ENCODE measurements at places on chromosomes 6 and 20.

DNA sequence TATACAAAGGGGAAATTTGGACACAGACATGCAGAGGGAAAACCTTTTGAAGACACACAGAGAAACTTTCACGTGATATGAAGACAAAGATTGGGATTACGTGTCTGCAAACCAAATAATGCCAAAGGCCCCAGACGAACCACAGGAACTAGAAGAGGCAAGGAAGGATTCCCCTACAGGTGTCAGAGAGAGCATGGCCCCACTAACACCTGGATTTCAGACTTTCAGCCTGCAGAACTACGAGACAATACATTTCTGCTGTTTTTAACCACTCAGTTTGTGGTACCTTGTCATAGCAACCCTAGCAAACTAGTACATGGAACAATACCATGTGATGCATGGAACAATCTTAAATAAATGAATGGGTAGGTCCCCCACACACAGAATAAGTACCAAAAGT lies 341.0 kb downstream of the HDGFL1 start:
- DNase-seq, result no peak

DNA sequence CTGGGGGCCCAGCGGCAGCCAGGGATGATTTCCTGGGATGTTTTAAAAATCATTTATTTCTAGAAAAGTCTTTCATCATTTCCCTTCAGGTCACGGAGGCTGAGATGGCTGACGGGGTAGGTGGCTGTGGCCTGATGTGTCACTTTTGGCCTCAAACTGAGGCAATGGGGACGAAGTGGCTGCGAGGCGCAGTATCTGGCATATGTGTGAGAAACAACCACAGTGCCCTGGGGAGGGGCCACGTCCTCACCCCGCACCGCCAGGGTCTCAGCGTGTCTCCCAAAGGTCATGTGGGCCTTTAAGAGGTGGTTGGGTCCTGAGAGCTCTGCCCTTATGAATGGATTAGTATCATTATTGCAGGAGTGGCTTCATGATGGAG lies 120.0 kb downstream of the CEBPB start:
- DNase-seq, result no peak

GRCh38 chr6:101393829-101394251 lies 332 bp downstream of the GRIK2 start:
- DNase-seq, result no peak

GRCh38 chr20:37315452-37316110 lies 26.1 kb downstream of the MANBAL start:
- no peak for DNase-seq

- no peak for DNase-seq
Measured at GRCh38 chr6:108707328-108707976, 140.8 kb upstream of the ARMC2 start.

- DNase-seq, result peak; percentile 50
Measured at GRCh38 chr6:13014504-13015378, 298.2 kb downstream of the PHACTR1 start.

- DNase-seq, result no peak
Measured at GRCh38 chr6:19312241-19312978, 524.8 kb upstream of the ID4 start.

DNA sequence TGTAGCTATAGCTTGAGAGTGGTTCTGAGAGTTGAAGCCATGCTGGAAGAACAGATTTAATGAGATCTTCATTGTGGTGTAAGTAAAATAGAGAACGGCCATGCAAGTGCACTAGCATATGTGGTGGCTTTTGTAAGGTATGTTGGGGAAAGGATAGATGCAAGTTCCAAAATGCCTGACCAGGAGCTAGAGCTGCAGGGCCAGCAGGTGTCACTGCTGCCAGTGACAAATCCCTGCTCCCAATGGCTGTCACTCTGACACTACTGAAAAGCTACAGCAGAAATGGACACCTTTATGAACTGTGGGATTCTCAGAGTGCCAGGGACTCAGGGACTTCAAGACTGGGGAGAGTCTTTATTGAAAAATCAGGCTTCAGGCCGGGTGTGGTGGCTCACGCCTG lies 23.1 kb upstream of the VIP start:
- no peak for DNase-seq

DNA sequence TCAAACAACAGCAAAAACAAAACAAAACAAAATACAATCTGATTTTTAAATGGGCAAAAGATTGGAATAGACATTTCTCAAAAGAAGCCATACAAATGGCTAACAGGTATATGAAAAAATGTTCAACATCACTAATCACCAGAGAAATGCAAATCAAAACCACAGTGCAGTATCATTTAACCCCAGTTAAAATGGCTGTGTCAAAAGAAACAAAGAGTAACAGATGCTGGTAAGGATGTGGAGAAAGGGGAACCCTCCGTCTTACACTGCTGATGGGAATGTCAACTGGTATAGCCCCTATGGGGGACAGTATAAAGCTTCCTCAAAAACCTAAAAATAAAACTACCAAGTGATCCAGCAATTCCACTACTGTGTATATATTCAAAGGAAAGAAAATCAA lies 10.9 kb upstream of the NELFCD start:
- no peak for DNase-seq

DNA sequence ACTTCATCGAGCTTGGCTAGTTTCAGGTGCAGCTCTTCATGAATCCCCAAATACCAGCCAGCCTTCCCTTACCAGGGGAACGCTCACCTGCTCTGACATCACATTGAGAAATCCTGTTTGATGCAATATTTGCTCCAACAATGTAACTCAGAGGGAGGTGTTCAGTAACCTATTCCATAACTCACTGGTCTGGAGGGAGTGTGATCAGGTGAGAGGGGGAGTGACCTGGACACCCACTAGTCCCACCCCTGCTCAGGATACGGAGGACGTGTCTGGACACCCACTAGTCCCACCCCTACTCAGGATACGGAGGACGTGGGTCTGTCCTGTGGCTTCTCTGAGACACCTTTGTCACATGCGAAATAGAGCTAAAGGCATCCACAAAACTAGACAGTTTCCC lies 70.3 kb downstream of the HUS1B start:
- DNase-seq, result no peak

DNA sequence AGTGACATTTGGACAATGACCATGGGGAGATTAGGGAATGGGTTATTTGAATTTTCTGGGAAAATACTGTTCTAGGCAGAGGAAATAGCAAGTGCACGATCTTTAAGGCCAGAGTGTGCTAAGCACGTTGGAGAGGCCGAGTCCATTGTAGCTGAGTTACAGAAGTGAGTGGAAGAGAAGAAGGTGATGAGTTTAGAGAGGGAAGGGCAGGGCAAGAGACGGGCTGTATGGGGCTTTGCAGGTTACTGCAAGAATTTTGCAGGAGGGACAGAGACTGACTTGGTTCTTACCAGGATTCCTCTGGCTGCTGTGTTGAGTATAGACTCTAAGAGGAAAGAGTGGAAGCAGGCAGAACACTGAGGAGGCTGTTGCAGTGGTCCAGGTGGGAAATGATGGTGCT lies 1.1 kb upstream of the NCOA3 start:
- DNase-seq, result no peak

GRCh38 chr20:7323957-7324356 lies 556.5 kb downstream of the BMP2 start:
- no peak for DNase-seq

DNA sequence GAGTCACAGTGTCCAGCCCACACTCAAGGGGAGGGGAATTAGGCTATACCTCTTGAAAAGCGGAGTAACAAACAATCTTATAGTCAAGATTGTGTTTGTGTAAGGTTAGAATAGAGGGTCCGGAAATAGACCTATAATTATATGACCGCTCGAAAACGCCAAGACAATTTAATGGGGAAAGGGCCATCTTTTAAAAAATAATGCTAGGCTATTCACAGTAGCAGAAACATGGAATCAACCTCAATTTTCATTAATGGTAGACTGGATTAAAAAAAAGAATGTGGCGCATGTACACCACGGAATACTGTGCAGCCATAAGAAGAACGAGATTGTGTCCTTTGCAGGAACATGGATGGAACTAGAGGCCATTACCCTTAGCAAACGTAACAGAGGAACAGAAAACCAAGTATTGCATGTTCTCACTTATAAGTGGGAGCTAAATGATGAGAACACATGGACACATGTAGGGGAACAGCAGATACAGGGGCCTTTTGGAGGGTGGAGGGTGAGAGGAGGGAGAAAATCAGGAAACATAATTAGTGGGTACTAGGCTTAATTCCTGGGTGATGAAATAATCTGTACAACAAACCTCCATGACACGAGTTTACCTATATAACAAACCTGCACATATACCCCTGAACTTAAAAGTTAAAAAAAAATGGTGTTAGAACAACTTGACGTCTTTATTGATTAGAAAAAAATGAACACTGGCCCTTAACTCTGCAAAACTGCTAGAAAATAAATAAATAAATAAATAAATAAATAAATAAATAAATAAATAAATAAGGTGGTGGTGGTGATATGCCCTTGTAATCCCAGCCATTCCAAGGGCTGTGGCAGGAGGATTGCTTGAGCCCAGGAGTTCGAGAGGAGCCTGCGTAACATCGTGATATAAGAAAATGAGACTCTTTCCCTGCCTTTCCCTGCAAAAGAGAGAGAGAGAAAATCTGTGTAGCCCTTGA lies 30.3 kb downstream of the TOP1 start:
- no peak for DNase-seq

DNA sequence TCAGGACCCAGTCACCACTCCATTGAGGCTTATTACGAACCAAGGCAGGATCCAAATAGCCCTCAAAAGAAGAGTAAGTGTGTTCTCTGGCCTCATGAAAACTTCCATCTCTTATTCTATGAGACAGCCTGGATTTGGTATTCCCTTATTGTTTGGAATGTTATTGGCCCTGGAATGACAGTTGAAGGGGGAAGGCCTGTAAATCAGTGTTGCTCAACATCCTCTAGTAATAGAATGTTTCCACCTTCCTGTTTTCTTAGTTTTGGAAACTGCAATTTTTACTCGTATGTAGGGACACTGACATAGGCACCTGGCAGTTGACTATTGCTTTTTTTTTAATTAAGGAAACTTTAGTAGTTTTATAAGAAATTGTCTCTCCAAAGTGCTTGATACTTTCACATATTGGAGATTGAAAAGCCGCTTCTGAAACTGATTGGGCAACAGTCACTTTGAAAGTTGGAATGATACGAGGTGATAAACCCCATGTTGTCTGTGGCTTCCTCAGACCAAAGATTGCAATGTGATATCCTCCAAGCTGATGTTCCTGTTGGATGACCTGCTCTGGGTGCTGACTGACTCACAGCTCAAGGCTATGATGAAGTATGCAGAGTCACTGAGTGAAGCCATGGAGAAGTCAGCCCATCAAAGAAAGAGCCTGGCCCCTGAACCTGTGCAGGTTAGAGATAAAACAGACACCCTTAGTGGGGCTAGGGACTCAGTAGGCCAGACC lies 43.1 kb downstream of the BLTP3A start:
- DNase-seq, result no peak

DNA sequence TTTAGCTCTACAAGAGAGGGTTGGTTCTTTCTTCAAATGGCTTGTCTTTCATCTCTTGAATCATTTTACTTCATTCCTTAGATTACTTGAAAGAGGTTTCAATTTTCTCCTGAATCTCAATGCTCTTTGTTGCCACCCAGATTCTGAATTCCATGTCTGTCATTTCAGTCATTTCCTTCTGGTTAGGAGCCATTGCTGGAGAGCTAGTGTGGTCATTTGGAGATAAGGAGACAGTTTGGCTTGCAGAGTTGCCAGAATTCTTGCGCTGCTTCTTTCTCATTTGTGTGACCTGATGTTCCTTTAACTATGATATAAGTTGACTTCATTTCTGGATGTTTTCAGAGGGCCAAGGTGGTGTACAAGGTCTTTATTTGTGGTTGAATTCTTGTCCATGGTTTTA lies 157.8 kb downstream of the SLC22A3 start:
- DNase-seq, result no peak

- no peak for DNase-seq
Measured at GRCh38 chr20:51978070-51978501, 175.8 kb upstream of the SALL4 start.

DNA sequence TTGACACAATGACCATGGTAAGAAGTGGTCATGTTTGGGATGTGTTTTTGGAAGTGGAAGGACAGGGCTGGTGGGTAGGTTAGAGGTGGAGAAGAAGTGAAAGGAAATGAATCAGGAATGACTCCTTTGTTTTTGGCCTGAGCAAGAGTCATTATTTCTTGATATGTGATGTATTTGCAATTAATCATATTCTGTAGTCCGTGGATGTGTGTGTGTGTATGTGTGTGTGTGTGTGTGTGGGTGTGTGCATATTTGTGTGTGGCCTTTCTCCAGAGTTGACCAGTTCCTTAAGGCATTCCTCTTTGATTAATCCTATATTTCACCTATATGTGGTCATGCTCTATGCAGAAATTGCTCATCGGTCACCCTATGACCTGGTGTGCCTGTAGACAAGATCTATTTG lies 130.7 kb downstream of the UTRN start:
- DNase-seq, result no peak

DNA sequence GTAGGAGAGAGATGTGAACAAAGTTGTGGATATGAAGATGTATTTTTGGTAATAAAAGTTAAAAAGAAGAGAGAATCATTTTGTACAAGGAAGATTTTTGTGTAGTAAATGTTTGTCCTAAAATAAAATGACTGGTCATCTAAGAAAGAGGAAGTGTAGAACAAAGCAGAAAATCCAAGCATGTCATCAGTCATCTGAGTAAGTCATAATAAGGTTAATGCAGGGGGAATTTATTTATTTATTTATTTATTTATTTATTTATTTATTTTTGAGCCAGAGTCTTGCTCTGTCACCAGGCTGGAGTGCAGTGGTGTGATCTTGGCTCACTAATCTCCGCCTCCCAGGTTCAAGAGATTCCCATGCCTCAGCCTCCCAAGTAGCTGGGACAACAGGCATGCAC lies 15.7 kb upstream of the CGA start:
- no peak for DNase-seq

DNA sequence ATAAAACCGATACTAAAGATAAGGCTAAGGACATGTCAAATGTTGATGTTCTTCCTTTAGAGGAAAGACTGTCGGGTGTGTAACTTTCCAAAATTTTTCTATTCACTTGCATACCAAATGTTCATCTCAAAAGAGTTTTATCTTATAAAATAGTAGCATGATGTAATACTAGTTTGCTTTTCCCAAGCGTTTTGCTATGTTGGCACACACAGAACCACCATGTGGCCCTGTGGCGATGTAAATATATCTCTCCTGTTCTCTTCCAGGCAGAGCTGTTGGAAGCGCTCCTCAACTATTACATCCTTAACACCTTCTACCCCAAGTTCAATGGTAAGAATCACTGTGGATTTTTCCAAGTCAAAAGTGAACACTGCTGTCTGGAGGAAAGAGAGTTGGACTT lies 26.5 kb downstream of the LBP start:
- DNase-seq, result no peak

GRCh38 chr6:2509711-2510110 lies 241.0 kb downstream of the MYLK4 start:
- no peak for DNase-seq
